CD4-positive, alpha-beta T cell treated with Interferon gamma for 1 hour (primary cell): ENCODE measurements at places on chromosomes 16 and 17.

DNA sequence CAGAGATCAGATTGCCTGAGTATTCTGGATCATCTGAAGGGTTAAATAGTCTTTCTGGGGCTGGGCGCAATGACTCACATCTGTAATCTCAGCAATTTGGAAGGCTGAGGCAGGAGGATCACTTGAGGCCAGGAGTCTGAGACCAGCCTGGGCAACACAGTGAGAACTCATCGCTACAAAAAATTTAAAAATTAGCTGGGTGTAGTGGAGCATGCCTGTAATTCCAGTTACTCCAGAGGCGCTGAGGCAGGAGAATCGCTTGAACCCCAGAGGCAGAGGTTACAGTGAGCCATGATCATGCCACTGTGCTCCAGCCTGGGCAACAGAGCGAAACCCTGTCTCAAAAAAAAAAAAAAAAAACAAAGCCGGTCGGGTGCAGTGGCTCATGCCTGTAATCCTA lies 15.7 kb downstream of the MVP start:
- no peak for DNase-seq

- DNase-seq = no peak
These were observed 215.6 kb upstream of the CDH5 start for GRCh38 chr16:66150698-66151482.

- no peak for DNase-seq
These were observed 3.8 kb downstream of the ZPBP2 start for GRCh38 chr17:39871801-39872200.

GRCh38 chr16:81588326-81589081 lies 143.9 kb downstream of the CMIP start:
- no peak for DNase-seq

GRCh38 chr17:63429766-63430165 lies 16.3 kb downstream of the CYB561 start:
- DNase-seq = no peak

DNA sequence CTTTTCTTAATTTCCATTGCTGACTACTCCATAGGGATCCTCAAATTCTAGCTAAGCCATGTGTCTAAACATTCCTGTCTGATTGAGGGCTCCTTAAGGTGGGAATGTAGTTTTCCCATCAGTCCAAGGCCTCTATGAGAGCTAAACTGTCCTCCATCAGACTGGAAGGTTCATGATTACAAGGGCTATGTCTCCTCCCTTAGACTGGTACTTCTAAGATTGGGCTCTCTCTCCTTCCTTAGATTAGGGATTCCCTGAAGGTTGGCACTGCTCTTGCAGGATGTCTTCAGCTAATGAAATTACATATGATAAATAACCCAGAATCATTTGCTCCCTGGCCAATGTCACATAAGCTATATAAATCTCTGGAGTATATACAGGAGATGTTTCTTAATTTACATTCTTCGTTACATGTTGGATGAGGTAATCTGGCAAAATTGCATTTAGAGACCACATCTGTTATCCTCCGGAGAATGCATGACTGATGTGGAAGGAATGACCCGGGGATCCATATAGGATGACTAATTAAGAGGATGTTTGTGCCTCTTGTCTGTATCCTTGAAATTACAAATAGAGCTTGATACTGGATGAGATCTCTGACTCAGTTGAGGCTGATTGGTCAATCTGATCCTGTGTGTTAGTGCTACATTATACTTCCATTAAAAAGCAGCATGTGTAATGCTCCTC lies 14.2 kb downstream of the B4GALNT2 start:
- no peak for DNase-seq

- no peak for DNase-seq
These were observed 725 bp upstream of the MT2A start for GRCh38 chr16:56607675-56608042.

DNA sequence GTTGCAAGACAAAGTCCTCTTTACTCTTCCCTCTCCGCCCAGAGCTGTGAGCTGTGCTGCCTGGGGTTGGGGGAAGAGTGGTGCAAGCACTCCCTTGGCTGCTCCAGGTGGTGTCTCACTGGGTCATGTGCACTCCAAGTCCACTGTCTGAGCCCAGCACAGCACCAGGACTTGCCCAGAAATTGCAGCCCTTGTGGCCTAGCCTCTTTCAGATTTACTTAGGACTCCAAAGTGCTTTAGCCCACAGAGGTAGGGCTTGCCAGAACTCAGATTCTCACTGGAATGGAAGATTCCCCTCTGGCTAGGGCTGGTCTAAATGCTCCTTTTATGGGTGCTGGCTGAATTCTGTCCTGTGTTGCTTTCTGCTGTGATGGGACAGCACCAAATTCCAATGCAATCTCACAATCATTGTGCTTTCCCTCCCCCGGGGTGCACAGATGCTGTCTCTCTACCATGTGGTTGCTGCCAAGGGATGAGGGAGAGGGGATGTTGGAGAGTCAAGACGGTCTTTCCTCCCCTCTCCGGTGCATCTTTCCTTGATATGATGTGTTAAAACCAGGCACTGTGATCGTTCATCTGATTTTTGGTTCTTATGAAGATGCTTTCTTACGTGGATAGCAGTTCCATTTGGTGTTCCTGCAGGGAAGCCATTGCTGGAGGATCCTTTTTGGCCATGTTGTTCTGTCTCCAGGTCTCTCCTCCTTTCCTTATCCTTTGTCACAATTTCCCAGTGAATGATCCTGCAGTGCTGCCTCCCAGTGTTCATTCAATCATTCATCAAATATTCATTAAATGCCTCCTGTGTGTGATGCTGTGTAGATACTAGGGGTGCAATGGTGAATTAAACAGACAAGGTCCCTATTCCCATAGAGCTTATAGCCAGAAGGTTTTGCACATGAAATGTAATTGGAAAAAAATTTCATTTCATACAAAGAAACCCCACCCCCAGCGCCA lies 216.3 kb downstream of the SPECC1 start:
- no peak for DNase-seq

GRCh38 chr16:2428784-2429033 lies 538 bp upstream of the CCNF start:
- no peak for DNase-seq

DNA sequence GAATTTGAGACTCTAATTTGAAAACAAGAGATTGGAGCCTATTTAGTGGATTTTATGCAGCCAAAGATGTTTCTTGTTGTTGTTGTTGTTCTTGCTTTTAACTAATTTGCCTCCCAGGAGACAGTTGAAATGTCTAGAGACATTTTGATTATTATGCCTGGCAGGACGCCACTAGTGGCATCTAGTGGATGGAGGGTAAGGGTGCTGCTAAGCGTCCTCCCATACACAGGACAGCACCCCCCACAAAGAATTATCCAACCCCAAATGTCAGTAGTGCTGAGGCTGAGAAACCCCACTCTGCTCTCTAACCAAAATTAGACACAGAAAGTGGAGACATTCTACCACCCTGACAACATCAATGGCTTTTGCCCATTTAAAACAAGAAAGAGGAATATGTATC lies 15.4 kb upstream of the HSBP1 start:
- no peak for DNase-seq
